ENCODE measurements at places on chromosomes 12 and 14.

DNA sequence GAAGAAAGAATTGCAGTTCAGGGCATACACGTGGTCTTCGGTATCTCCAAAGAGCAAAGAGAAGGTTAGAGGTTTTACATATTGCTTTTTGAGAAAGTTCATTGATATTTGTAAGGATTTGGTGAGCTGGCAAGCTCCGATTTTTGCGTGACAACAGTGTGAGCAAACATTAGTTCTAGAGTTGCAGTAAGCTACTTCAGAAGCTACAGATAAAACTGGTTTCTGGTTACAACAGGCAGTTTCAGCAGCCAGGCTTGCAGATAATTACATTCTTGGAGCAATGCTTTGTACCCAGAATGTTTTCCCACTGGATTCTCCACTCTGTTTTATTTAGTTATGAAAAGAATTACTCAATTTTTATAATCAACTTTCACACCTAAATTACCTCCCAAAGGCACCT lies 28.2 kb downstream of the KLRK1 start:
- H3K27me3 ChIP-seq: no peaks in the 10 kb centered on the region
- DNase-seq: no peak
- H3K4me3 ChIP-seq: no peak overlapping the region
- no peak overlapping the region for H3K27ac ChIP-seq

DNA sequence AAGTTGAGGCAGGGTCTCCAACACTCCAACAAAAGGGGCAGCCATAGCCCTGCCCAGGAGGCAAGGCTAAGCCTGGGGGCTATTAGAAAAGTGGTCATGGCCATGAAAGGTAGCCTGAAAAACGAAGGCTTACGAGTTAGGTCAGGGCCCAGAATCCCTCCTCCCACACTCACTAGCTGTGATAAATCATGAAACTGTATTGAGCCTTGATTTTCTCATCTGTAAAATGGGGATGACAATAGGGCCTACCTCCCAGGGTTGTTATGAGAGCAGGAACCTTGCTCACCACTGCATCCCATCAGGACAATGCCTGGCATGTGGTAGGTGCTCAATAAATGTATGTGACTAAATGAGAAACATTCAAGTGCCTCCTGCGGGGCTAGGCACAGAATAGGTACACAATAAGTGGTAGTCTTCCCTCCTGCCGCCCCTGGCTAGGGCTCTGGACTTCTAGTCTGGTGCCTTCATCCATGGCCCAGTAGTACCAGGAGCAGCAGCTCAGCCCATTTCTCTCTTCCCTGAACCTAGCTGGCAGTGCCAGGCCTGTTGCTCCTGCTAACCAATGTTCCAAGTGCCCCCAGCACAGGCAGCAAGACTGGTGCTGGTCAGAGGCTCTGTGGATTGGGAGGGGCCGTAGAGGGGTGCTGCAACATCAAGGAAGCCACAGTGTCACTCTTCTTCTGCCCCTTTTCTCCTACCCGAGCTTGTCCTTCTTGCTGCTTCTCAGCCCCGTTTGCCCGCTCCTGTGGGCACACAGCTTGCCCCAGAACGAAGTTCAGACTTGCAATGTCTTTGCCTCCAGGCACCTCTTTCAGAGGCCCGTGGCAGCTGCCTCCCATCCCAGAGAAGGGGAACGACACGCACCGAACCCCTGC lies 7.8 kb downstream of the PGF start:
- DNase-seq: no peak
- no peak overlapping the region for H3K27ac ChIP-seq
- no peak overlapping the region for H3K4me3 ChIP-seq

DNA sequence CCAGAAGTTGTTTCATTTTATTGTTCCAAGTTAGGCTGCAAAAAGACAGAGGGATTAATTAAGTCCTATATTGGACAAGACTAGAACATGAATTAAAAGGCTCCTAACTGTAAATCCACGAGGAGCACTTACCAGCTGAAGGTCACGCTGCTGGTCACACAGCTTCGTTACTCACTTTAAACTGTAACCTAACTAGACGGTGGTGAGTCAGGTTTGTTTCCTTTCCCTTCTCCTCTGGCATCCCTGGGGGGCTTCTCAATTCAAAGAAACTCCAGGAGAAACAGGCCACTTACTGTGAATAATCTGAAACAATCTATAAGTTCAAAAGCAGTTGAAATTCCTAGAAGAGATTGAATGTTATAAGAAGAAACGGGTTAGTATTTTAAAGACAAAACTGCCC lies 331.4 kb downstream of the BCAT1 start:
- no peaks in the 10 kb centered on the region for H3K4me1 ChIP-seq
- DNase-seq: no peak
- no peak overlapping the region for H3K4me3 ChIP-seq
- no peak overlapping the region for H3K27ac ChIP-seq
- H3K27me3 ChIP-seq: peaks cover 2% of the 10 kb centered on the region
- H3K36me3 ChIP-seq: no peaks in the 10 kb centered on the region

DNA sequence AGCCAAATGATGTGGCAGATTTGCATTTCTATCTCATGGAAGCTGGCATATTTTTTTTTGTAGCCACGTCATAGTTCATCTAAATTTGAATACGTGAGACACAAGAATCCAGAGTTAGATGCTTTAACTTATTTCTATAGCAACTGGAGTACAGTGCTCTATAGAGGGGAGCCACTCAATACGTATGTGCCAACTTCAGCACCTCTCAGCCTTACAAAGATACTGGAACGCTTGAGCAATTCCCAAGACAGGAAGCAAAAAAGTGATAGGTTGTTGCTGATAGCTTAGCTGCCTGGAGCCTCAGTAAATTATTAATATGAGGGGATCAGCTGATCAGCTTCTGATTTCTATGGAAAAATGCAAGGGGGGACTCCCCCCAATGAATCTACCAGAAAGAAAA lies 24.1 kb upstream of the PELI2 start:
- DNase-seq: no peak
- H3K36me3 ChIP-seq: no peaks in the 10 kb centered on the region
- no peak overlapping the region for H3K4me3 ChIP-seq
- H3K27ac ChIP-seq: no peak overlapping the region
- H3K4me1 ChIP-seq: no peaks in the 10 kb centered on the region

- H3K4me3 ChIP-seq: no peak overlapping the region
- H3K36me3 ChIP-seq: no peaks in the 10 kb centered on the region
- no peak for DNase-seq
- no peaks in the 10 kb centered on the region for H3K4me1 ChIP-seq
Observed at GRCh38 chr12:19415563-19415962, 23.7 kb upstream of the AEBP2 start.

DNA sequence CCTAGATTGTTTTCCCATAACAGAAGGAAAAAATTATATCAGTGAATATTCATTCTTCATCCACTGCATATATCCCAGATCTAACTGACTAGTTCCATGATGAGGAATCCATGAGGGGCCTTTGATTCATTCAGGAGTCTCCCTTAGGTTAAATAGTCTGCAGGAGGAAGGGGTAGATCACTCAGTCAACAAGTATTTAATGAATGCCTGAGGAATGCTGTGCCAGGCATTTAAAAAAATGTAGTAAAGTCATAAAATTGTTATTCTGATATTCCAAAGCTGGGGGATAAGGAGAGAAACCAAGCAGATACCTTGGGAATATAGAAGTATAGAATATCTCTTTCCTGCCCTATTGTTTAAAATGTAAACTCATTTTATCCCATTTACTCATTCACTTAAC lies 216.2 kb upstream of the CAND1 start:
- no peaks in the 10 kb centered on the region for H3K36me3 ChIP-seq
- H3K4me1 ChIP-seq: no peaks in the 10 kb centered on the region
- H3K27me3 ChIP-seq: no peaks in the 10 kb centered on the region

DNA sequence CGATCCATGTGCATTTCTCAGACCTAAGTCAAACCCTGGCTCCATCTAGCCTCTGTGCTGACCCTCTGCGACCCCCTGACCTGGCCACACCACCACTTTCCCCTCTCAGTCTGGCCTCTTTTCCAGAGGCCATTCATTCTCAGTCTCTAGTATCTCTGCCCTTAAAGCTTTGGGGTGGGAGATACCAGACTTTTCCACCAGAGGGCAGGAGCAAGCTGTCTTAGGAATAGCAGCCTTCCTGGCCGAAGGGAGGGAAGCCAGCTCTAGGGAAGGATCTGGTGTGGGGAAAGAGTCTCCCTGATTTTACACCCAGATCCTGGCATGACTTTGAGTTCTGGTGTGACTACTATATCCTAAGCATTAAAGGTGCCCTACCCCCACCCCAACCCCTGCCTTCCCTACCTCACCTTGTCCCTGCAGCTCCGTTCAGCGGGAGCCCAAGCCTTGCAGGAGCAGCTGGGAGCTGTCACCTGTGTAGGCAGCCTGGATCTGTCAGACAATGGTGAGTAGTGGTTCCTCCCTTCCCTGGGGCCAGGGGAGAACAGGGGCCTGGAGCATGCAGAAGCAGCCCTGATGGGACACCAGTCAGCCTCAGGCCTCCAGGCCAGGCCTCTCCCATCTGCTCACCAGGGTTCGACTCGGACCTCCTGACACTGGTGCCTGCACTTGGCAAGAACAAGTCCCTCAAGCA lies 6.6 kb downstream of the CARMIL3 start:
- H3K4me3 ChIP-seq: no peak overlapping the region
- H3K27me3 ChIP-seq: no peaks in the 10 kb centered on the region
- no peak for DNase-seq

GRCh38 chr14:100891501-100892445 lies 11.7 kb downstream of the RTL1 start:
- no peak overlapping the region for H3K27ac ChIP-seq
- no peak for DNase-seq
- H3K4me1 ChIP-seq: no peaks in the 10 kb centered on the region
- no peak overlapping the region for H3K4me3 ChIP-seq
- H3K36me3 ChIP-seq: no peaks in the 10 kb centered on the region
- no peaks in the 10 kb centered on the region for H3K27me3 ChIP-seq

DNA sequence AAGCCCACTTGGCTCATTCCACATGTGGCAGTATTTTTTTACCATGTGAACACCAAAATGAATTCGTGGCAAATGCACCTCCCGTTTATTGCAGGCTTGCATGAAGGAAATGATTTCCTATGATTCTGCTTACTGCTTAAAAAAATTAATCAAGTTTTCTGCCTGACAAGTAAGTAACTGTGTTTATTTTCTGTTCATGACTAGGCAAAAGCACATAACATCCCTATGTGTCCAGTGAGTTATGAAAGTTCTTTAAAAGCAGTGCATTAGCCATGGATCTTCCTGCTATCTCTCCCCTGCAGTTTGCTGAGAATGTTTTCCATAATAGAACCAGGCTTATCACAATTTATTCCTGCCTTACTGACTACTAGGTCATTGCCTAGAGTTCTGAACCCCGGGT lies 20.4 kb downstream of the GPR65 start:
- no peak overlapping the region for H3K4me3 ChIP-seq
- H3K36me3 ChIP-seq: no peaks in the 10 kb centered on the region
- no peak overlapping the region for H3K27ac ChIP-seq

GRCh38 chr12:71848212-71848611 lies 8.7 kb downstream of the TBC1D15 start:
- H3K27me3 ChIP-seq: no peaks in the 10 kb centered on the region
- H3K4me1 ChIP-seq: no peaks in the 10 kb centered on the region
- no peak overlapping the region for H3K27ac ChIP-seq
- no peak overlapping the region for H3K4me3 ChIP-seq
- no peak for DNase-seq

DNA sequence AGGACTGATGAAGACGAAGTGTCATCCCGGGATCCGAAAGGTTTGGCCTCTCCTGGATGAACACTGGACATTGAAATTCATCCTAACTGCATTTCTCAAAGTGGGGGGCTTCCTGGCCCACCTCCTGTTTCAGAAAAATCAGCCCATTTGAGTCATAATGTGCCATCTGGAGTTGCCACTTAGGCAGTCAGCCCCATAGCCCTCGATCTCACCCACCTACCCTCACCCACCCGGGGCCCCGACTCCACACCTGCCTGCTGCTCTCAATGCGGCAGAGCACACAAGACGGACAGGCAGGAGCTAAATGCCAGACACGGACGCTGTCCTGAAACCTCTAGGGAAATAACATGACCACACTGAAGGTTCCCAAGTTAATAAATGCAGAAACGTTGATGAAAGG lies 12.6 kb downstream of the DLK1 start:
- no peaks in the 10 kb centered on the region for H3K4me1 ChIP-seq
- H3K27me3 ChIP-seq: no peaks in the 10 kb centered on the region
- DNase-seq: no peak
- no peak overlapping the region for H3K27ac ChIP-seq

GRCh38 chr12:130847112-130847511 lies 8.1 kb upstream of the STX2 start:
- no peaks in the 10 kb centered on the region for H3K27me3 ChIP-seq
- no peaks in the 10 kb centered on the region for H3K4me1 ChIP-seq
- no peak overlapping the region for H3K27ac ChIP-seq

- no peak overlapping the region for H3K27ac ChIP-seq
- H3K27me3 ChIP-seq: no peaks in the 10 kb centered on the region
- H3K4me3 ChIP-seq: no peak overlapping the region
- peaks cover 44% of the 10 kb centered on the region for H3K4me1 ChIP-seq
- DNase-seq: no peak
Observed at GRCh38 chr14:91358654-91359220, 58.9 kb downstream of the CCDC88C start.

GRCh38 chr12:77830583-77831351 lies at the start of gene NAV3:
TSS of gene NAV3 (plus strand) at chr12:77830894. CDS start at chr12:77831462, 568 bp downstream.
- no peaks in the 10 kb centered on the region for H3K36me3 ChIP-seq
- H3K27ac ChIP-seq: no peak within 1 kb of the TSS
- H3K27me3 ChIP-seq: no peaks in the 10 kb centered on the region
- no peaks in the 10 kb centered on the region for H3K4me1 ChIP-seq
- no peak for DNase-seq

- peaks cover 4% of the 10 kb centered on the region for H3K4me1 ChIP-seq
- no peaks in the 10 kb centered on the region for H3K27me3 ChIP-seq
- no peak for DNase-seq
Observed at GRCh38 chr12:43805149-43805859, 813 bp downstream of the TWF1 start.

GRCh38 chr12:29734305-29734704 lies 49.4 kb downstream of the TMTC1 start:
- no peaks in the 10 kb centered on the region for H3K36me3 ChIP-seq
- H3K4me1 ChIP-seq: no peaks in the 10 kb centered on the region
- no peak overlapping the region for H3K4me3 ChIP-seq
- no peak overlapping the region for H3K27ac ChIP-seq

GRCh38 chr12:1504304-1504894 lies 90.0 kb downstream of the FBXL14 start:
- no peaks in the 10 kb centered on the region for H3K27me3 ChIP-seq
- H3K4me1 ChIP-seq: no peaks in the 10 kb centered on the region
- H3K36me3 ChIP-seq: no peaks in the 10 kb centered on the region
- H3K4me3 ChIP-seq: no peak overlapping the region

- no peaks in the 10 kb centered on the region for H3K36me3 ChIP-seq
- no peak for DNase-seq
- no peaks in the 10 kb centered on the region for H3K27me3 ChIP-seq
- no peak overlapping the region for H3K27ac ChIP-seq
Observed at GRCh38 chr14:67547224-67547780, 14.2 kb downstream of the PLEKHH1 start.

DNA sequence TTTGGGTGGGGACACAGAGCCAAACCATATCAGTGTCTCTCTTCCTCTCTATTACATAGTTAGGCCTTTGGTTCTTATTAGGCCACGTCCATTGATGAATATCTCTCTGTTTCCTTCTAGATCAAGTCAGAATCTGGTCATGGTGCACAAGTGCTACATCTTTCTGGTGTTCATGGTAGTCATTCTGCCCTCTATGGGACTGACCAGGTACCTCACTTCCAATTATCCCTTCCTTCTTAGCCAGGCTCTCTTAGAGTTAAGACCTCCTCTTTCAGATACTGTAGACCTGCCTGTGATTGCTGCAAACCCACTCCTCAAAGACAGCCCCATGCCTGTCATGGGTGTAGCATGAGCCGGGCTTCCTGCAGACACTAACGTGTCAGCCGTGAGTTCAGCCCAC lies 25.2 kb downstream of the NGB start:
- no peaks in the 10 kb centered on the region for H3K27me3 ChIP-seq
- H3K4me3 ChIP-seq: no peak overlapping the region
- H3K27ac ChIP-seq: no peak overlapping the region
- H3K4me1 ChIP-seq: no peaks in the 10 kb centered on the region
- no peaks in the 10 kb centered on the region for H3K36me3 ChIP-seq
- no peak for DNase-seq
